ENCODE measurements at places on chromosomes 1 and 21.

DNA sequence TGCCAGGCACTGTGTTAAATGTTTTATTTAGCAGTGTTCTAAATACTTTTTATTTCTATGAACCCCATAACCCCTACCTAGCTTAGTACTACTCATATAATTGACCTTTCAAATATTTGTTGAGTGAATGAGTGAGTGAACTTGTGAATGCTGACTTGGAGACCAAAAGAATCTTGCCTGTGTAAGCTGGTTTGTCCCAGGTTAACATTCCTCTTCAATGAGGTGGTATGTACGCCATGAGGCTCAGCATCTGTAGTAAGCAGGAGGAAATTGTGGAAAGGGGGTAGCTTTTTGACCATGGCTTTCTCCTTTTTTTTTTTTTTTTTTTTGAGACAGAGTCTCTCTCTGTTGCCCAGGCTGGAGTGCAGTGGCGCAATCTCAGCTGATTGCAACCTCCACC is 14.6 kb downstream of the MED18 start:
- no peak for DNase-seq

GRCh38 chr1:94032637-94033036 is 88.3 kb downstream of the ABCA4 start:
- no peak for DNase-seq

- no peak for DNase-seq
Observed at GRCh38 chr1:156498432-156499193, 2.0 kb downstream of the MEF2D start.

GRCh38 chr21:42794551-42794950 is 84.8 kb downstream of the WDR4 start:
- DNase-seq = no peak

- DNase-seq = no peak
Observed at GRCh38 chr1:233677690-233678354, 63.9 kb downstream of the KCNK1 start.

GRCh38 chr1:11245904-11246719 is 16.2 kb downstream of the MTOR start:
- no peak for DNase-seq

DNA sequence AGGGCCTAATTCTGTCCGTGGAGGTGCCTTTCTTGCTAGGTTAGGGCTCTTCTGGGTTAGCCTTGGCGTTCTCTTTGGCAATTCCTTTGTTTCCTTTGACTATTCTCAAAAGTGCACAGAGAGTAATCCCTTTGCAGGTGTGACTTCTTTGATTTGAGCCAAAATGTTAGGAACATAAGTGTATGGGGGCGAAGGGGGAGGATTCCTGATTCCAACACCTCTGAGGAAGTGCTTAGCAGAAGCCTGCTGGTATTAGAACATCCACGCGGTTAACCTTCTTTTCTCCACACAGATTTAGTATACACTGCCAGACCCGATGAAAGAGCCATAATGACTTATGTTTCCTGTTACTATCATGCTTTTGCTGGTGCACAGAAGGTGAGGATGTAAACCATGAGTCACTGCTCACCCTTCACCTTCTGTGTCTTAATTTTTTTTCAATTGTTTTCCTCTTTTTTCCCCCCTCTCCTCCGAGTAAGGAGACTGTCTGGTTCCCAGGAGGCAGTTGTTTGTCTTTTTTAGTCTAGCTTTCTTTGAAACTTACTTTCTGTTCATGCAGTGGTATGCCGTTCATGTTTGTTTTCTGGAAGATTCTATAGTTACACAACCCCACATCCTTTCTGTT is 48.0 kb downstream of the ACTN2 start:
- DNase-seq = no peak

DNA sequence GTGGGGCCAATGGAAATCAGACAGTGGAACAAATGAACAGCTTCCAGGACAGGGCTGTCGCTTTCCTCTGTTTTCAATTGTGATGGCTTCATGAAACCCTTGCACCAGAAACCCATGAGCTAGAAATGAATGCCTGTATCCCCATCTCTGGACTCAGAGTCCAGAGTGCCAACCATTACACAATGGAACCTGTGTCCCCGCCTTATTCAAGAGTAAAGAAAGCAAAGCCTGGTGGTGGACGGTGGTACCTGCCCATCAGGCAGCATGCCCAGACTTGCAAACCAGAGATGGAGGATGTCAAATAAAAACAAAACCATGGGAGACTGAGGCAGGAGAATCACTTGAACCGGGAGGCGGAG is 4.4 kb upstream of the CAPN2 start:
- DNase-seq = no peak

DNA sequence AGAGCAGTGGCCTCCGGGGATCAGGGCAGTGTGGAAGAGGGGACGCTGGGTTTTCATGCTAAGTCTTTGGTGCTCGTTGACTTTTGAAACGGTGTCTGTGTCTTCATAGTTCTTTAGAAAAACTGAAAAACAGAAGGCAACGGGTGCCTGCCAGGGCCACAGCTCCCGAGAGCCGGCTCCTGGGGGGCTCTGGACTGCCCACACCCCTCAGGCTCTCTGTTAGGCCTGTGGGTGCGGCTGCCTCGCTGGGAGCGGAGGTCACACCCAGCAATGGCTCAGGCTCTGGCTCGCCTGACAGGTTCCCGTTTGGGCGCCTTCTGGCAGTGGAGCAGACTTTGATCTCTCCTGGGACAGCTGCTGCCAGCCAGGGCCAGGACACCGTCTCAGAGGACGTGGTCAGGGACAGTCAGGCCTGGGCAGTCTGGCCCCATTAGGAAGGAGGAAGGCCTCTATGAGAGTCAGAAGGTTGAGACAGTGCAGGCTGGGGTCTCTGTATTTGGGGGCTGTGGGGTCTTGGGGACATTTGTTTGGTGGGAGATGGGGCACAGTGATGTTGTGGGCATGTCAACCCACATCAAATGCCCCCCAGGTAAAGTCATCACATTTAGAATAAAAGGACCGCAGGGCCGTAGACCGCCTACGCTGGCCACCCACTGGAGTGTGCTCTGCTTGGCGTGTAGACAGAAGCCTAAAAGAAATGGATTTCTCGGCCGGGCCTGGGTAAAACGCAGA is 5.6 kb downstream of the ARHGEF16 start:
- no peak for DNase-seq

DNA sequence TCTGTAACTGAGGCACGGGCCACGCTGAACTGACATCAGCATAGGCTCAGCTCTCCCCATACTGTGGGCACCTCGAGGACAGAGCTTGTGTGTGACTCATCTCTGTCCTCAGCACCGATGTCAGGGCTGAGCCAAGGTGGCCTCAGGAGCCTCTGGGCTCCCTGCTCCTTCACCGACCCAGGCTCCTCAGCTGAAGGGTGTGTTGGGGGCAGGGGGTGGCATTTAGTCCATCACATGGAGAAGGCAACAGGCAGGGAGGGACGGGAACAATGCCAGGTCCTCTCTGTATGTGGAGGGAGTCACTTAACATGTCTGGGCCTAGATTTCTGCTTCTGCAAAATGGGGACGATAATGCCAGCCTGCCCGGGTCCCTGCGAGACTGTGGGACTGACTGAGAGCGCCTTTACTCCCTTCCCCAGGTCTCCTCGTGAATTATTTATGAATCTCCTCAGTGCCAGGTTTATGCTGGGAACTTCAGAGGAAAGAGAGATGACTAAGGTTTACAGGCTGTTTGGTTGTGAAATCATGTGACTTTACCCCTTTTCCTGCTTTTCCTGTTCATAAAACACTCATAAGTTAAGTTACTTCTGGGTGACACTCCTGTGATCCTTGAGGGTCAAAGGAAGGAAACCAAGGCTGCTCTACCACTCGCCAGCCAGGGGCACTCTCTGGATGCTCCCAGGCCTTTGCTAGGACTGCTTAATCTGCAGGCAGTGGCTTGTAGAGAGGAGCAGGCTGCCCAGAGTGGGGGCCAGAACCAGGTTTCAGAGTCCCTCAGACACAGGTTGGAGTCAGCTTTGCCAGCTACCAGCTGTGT is 16.2 kb downstream of the TTC39A start:
- no peak for DNase-seq

DNA sequence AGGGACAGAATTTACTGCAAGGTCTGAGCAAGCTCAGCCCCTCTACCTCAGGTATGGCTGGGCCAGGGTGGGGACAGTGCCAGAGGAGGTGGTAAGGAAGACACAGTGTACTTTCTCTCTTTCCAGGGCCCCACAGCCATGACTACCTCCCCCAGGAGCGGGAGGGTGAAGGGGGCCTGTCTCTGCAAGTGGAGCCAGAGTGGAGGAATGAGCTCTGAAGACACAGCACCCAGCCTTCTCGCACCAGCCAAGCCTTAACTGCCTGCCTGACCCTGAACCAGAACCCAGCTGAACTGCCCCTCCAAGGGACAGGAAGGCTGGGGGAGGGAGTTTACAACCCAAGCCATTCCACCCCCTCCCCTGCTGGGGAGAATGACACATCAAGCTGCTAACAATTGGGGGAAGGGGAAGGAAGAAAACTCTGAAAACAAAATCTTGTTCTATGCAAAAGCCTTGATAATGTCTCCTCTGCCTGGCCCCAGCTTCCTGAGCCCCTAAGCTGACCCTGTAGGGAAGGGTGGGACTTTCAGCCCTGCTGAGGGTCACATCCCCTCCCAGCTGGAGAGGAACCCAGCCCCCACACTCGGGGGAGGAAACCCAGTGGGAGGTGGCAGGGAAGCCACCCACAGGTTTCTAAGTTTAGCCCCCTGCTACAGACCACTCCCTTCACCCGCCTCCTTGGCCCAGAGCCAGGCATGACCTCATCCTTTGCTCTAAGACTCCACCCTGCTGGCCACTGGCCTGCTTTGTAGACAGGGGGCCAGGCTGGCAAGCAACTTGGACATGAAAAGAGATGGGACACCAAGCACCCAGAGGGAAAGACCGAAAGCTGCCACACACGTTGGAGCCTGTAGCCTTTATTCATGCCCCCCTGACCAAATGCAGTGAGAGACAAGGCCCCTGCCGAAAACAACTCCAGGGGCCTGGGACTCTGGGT is 6.4 kb downstream of the RHOC start:
- DNase-seq = peak; percentile 65

GRCh38 chr1:7366286-7366954 is 404.7 kb upstream of the VAMP3 start:
- DNase-seq = no peak

GRCh38 chr1:7098641-7099040 is 313.4 kb downstream of the CAMTA1 start:
- DNase-seq = no peak

DNA sequence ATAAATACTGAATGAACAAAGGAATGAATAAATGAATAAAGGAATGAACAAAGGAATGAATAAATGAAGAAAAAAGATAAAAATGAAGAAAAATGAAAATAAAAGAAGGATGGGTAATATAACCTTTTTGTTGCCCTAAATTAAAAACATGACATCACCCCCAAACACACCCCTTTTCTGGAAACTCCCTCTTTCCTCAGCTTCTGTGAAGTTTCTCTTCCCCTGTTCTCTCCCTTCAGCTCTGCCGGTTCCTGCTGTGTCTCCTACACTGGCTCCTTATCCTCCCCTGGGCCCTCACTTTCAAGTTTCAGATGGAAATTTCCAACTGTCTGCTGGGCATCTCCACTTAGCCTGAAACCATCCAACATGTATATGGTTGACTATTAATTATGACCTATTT is 37.9 kb downstream of the RAB3B start:
- no peak for DNase-seq

DNA sequence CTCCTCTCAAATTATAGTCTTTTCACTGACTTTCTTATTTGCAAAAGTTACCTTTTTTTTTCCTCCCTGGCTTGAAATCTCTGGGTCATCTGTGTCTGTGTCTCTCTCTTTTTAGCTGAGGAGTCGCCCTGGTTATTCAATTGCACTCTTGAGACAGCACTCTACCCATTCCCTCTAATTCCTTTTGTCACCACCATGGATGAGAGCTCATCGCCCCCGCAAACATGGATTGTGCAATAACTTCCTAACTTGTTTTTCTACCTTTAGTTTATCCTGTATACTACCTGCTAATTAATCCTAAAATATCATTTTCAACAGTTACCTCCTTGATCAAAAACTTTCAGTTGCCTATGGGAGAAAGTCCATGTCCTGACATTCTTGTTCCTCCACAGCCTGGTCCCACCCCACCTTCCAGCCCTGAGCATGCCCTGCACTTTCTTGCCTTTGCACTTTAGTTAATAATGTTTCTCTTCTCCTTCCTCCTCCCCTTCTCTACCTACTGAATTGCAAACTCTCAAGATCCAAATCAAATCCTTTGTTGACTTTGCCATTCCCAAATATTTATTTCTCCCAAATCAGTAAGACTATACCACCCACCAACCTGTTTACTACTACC is 110.4 kb upstream of the MAGI3 start:
- DNase-seq = no peak

DNA sequence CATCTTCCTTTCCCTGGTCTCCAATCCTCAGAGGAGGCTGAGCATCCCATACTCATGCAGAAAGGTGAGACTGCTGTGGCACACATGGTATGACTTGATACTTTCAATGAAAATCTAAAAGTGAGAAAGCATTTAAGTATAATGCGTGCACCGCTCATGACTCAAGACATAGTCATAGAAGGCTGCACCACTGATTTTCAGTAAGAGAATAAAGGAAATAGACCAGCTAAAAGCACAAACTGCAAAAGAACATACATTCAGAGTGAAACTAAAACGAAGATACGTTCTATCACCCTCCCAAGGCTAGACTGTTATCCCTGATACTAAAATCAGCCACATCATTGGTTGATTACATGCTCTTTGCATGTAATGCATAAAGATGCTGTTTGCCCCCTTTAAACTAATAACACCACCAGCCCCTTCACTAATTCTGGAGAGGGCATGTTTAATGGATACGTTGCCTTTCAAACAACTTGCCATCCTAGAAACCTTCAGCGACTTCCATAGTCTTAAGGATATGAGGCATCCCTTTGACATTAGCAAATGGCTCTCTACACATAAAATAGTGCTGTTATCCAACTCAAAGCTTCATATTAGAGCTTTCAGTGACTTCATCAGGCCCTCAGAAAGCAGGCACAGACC is 2.1 kb downstream of the PLD5 start:
- DNase-seq = no peak

DNA sequence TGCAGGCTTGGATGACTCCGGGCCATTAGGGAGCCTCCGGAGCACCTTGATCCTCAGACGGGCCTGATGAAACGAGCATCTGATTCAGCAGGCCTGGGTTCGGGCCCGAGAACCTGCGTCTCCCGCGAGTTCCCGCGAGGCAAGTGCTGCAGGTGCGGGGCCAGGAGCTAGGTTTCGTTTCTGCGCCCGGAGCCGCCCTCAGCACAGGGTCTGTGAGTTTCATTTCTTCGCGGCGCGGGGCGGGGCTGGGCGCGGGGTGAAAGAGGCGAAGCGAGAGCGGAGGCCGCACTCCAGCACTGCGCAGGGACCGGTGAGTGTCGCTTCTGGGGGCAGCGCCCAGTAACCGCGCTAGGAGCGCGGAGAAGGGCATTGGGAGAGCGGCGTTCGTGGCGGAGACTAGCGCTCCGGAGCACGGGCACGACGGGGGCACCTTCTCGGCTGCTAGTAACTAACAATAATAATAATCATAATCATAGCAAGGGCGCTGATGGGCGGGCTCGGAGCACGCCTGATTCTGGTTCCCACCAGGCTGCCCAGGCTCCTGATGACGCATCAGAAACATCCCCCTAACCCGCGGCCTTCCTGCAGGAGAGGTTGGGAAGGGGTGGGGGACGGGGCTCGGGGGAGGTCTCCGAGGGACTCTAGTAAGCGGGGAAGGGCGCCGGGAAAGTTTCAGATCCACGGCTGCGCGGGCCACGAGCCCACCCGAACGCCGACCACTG is at the start of gene MX1:
Gene MX1, plus strand, starts transcription at position 286 of the 722 bp plus-strand sequence. CDS start 5,832 bp downstream, outside the sequence.
- DNase-seq = peak; percentile 73

Measured in stimulated activated CD4-positive, alpha-beta T cell treated with anti-CD3 and anti-CD28 coated beads, Interleukin-1b, Interleukin-23, amount 100 ng/mL, for 4 hours (primary cell).